ENCODE measurements at places on chromosomes 5 and 9. TPM values are rescaled to one million over a fixed set of nuclear protein-coding genes. Genes with fewer than 3 reads are reported as not detected.

Gene SPATA31E1
- total RNA-seq, result not detected

Gene CDC20B
- not detected for total RNA-seq

Gene DDX4
- not detected for total RNA-seq

Gene MARVELD2
- total RNA-seq, result 1.7 TPM

Gene SLC36A1
- total RNA-seq, result 2.6 TPM

Gene TICAM2
- total RNA-seq, result 1.5 TPM

Gene ZNF366
- 4.0 TPM for total RNA-seq

Gene GMCL2
- not detected for total RNA-seq

Gene TAF11L10
- total RNA-seq, result not detected

Gene ITK
- total RNA-seq, result not detected

All from endothelial cell of coronary artery (primary cell).